Fibroblast of skin of back (primary cell): ENCODE measurements at places on chromosomes 4 and X.

GRCh38 chrX:154417157-154417556, 5.8 kb downstream of the TAFAZZIN start:
- no peak for DNase-seq

- peak; percentile 11 for DNase-seq
Measured at GRCh38 chrX:21840193-21840545, 752 bp downstream of the MBTPS2 start.

GRCh38 chr4:74890341-74890740, 42.6 kb upstream of the PARM1 start:
- DNase-seq = no peak

DNA sequence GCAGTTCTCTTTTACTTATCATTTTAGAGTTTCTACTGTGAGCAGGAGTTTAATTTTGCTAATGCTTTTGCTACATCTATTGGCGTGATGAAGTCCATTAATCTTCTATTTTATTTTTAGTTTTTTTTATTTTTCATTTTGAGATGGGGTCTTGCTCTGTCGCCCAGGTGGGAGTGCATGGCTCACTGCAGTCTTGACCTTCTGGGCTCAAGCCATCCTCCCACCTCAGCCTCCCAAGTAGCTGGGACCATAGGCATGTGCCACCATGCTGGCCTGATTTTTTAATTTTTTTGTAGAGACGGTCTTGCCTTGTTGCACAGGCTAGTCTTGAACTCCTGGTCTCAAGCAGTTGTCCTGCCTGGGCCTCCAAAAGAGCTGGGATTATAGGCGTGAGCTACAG, 9.4 kb downstream of the ZFX start:
- no peak for DNase-seq

DNA sequence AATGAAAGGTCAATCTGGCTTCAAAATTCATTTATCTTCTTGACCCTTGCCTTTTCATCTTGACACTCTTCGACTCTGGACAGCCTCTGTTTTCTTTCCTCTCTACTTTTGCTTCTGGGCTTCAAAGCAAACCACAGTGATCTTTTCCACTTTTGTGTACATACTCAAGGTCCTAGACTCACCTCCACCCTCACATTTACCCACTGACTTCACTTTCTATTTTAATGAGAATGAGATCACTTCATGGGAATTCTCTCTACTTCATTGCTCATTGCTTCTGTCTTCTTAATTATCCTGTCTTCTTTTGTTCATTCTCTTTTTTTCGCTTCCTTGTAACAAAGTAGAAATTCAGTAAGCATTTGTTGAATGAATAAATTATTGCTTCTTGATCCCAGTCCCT, 330.1 kb upstream of the HAND2 start:
- DNase-seq = no peak
